Stimulated activated CD8-positive, alpha-beta memory T cell treated with anti-CD3 and anti-CD28 coated beads, Interleukin-12 subunit alpha, Interleukin-12 subunit beta, amount 100 ng/mL, for 4 hours (primary cell): ENCODE measurements at places on chromosomes 11 and 22.

GRCh38 chr22:22910272-22911240 is 22.9 kb downstream of the IGLL5 start:
- DNase-seq: no peak

DNA sequence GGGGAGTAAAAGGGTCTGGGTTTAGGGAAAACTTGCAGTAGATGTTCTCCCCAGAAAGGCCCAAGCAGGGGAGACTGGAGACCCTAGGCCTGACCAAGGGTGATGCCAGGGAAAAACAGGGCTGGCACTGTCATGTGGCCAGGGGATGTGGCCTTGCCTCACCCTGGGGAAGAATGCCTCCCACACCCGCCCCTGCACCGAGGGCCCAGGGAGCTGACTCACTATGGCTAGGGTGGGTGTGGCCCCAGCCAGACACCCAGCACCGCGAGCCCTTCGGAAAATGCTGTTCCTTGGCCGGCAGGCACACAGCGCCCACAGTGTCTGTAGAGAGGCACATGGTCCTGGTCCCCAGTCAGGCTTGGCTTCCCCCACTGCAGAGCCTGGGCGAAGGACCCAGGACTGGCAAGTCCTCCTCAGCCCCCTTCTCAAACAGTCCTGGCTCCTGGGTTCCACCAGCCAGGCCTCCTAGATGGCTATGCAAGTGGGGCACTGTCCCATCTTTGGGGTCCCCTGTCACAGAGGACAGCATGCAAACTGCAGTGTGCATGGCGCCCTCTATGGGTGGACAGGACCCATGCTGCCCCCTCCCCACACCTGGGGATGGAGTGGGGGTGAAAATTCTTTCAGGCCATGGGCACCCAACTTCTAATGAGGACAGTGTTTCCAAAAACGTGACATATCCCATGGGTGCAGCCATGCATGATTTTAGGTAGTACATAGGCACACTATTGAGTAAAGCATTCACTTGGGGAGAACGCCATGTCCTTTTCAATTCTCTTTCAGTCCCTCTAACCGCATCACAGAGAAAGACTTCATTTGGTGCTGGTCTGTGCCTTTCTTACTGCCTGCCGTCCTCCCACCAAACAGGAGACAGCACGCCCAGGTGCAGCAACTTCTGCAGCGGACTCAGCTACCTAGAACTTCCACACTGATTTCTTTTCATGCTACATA is 15.2 kb downstream of the TMPRSS5 start:
- DNase-seq: no peak

DNA sequence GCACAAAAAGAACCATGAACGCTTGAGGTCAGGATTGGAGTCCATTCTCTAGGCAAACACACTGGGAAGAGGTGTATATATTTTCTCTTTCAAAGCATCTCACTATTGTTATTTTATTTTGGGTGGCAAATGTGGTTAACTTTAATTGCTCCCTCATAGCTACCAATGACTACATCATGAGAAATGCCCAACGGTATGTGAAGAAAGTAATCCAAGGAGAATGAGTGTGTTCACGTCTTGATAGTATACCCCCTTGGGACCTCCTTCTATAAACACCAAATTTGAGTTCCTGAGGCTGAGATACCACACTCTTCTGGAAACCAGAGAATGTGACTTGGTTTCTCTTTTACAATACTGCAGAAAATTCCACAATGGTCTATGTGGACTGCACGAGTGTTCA is 15.8 kb downstream of the OR8D1 start:
- DNase-seq: no peak

- DNase-seq: no peak
Observed at GRCh38 chr11:131218542-131218941, 151.9 kb upstream of the NTM start.

GRCh38 chr22:44745853-44746789 is 6.3 kb upstream of the ARHGAP8 start:
- no peak for DNase-seq

DNA sequence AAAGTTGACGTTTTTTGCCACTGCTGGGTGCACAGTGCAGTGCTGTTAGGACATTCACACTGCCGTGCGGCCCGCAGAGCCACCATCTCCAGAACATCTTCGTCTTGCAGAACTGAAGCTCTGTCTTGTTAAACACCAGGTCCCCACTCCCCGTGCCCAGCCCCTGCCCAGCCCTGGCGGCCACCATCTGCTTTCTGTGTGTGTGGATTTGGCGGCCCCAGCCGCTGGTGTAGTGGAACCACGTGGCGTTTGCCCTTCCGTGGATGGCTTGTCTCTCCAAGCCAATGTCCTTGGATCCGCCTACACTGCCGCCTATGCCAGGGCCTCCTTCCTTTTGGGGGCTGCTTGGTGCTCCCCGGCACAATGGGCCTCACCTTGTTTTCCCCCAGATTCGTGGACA is 8.2 kb upstream of the MUC5AC start:
- no peak for DNase-seq

DNA sequence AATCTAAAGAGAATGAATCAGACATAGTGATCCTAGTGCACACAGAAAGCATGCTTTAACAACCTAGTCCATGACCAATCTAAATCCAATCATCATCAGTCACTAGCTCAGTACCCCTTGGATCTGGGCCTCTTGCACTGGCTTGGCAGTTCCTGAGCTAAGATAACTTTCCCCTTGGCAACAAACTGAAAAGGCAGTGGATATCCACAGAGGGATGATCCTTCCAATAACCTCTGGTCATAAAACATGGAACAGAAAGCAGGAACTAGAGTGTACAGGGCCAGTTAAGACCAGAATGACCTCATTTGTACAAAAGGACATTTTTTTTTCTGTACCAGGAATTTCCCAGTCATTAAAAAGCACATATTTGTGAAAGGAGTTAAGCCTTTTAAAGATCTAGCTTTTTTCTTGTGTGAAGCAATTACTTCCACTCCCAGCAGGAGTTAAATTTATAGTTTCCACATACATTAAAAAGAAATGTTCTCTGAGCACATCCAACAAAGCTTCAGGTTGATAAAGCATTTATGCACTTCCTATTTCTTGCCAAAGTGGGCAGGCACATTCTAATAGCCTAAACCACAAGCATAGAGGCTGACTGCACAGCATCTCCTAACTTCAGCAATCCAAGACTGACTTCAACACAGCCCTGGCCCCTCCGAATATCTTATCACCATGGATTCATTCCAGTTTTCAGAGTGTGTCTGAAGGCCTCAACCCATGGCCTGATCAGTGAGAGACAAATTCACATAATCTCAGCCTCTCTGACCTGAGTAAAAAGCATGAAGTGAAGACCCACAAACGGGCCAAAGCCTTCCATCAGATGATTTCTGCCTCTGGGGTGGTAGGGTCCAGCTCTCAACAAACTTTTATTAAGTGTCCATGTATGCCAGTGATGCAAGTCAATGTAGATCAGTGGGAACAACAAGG is 29.9 kb downstream of the GUCY1A2 start:
- DNase-seq: no peak

DNA sequence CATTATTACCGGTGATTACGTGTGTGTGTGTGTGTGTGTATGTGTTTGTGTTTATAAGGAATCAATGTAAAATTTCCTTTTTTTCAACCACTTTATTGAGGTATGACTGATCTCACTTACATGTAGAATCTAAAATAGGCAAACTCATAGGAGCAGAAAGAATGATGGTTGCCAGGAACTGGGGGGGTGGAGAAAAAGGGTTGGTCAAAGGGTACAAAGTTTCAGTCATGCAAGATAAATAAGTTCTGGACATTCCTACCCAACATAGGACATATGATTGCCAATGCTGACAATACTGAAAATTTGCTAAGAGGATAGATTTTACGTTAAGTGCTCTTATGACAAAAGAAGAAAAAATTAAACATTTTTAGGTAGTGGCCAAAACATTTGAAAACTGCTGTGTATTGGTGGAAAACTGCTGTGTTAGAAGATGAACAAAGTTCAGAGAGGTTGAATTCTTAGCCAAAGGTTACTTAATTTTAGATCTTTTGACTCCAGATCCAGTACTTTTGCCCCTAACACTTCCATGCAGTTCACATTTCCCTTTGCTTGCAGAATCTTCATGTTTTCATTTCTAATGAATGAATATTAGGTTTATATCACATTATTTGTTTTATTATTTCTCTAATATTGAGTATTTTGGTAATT is 49.5 kb downstream of the NNMT start:
- no peak for DNase-seq

- no peak for DNase-seq
Observed at GRCh38 chr22:45538281-45538680, 35.6 kb downstream of the FBLN1 start.

- DNase-seq: peak; percentile 50
Observed at GRCh38 chr22:50190941-50191741, 5.4 kb downstream of the TRABD start.

DNA sequence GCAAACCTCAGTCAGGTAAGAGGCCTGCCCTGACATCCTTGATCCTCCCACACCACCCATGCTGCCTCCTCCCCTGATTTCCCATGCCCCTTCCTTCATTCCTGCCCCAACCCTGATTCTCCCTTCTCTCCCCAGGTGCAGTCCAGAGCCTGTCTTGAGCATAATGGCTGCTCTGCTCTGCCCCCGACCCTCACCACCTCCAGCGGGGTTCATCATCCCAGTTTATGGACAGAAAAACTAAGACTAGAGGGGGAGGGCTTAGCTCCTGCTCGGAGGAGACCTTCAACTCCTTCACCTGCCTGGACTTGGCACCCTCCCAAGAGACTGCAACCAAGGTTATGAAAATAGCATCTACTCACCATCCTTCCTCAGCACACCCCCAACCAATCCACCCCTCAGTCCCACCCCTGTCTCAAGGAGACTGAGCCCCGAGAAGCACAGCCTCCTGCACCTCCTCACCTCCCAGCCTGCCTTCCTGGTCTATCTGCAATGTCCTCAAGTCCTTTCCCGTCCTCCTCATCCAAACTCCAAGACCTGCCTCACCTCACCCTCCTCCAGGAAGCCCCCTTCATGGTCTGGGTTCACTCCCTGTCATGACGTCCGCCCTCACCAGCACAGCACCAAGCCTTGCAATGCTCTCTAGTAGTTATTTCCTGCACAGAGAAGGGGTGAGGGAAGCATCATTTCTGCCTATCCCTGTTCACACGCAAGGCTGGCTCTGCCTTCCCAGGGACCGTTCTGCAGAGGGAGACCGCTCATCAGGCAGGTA is 103.1 kb downstream of the PDE2A start:
- DNase-seq: no peak

DNA sequence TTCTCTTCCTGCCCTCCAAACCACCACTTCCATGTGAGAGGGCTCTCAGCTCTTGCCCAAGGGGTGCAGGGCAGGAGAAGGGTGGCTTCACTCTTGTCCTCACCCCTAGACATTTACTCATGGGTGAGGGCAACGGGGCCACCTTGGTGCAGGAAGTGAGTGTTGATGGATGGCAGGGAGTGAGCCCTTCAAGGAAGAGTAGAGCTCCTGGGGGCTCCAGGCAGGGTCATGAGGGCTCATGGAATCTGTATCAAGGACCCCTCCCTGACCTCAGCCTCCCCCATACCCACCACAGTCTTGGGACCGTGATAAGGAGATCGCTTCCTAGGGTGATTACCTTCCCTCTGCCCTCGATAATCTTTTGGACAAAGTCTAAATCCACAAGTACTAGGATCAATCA is 37.8 kb downstream of the TSPAN18 start:
- no peak for DNase-seq

DNA sequence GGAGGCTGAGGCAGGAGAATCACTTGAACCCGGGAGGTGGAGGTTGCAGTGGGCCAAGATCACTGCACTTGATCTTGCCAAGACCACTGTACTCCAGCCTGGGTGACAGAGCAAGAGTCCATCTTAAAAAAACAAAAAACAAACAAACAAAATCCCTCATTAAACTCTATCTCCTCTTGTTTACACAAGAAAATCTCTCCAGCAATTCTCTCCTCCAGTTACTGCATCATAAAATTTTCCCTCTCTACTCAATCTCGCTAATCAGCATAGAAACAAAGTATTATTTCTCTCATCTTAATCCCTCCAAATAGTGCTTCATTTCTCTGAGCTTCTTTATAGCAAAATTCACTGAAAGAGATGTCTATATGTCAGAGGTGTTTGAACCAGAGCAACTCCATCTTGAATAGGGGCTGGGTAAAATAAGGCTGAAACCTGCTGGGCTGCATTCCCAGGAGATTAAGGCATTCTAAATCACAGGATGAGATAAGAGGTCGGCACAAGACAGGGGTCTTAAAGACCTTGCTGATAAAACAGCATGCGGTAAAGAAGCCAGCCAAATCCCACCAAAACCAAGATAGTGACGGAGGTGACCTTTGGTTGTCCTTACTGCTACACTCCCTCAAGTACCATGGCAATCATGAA is 19.8 kb downstream of the MTMR2 start:
- DNase-seq: no peak

DNA sequence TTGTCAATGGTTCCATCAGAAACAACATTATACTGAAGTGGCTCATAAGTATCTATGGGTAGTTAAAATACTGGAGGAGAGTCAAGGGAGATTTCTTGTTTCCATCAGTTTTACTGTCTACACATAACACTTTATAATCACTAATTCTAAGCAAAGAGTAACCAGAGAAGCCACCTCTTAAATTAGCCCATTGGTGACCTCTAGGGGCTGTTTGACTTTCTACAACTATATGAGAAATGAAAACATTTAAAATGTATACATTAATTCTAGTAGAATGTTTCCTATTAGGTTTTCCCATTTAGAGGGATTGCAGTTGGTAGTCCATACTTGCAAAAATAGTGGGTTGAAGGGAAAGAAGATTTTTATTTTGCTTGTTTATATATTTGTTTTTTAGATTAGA is 504.3 kb downstream of the FAM181B start:
- DNase-seq: no peak

GRCh38 chr11:19829109-19829837 is 116.6 kb downstream of the NAV2 start:
- no peak for DNase-seq

- DNase-seq: no peak
Observed at GRCh38 chr22:34687116-34687515, 378.8 kb upstream of the ISX start.

- no peak for DNase-seq
Observed at GRCh38 chr22:25637672-25638071, 73.2 kb downstream of the GRK3 start.

- no peak for DNase-seq
Observed at GRCh38 chr22:24209016-24209415, 27.7 kb downstream of the SUSD2 start.

- DNase-seq: no peak
Observed at GRCh38 chr11:86790867-86791849, 9.2 kb upstream of the PRSS23 start.
